ENCODE measurements at places on chromosomes 3 and 15. TPM values are rescaled to one million over a fixed set of nuclear protein-coding genes. Genes with fewer than 3 reads are reported as not detected.

GRCh38 chr3:177162742-177163141, 34.5 kb downstream of the TBL1XR1 start:
- DNase-seq = no peak
- H3K36me3 ChIP-seq = no peaks in the 10 kb centered on the region
- no peaks in the 10 kb centered on the region for H3K27me3 ChIP-seq
- H3K4me3 ChIP-seq = no peak overlapping the region

DNA sequence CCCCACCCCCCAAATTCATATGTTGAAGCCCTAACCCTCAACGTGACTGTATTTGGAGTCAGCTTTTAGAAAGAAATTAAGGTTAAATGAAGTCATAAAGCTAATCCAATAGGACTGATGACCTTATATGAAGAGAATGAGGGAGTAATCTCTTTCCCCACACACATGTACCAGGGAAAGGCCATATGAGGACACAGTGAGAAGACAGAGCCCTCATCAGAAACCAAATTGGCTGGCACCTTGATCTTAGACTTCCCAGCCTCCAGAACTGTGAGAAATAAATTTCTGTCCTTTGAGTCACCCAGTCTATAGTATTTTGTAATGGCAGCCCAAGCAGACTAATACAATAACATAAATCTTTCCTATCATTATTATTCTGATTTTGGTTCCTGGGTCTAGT, 194.7 kb upstream of the NANOGP8 start:
- no peaks in the 10 kb centered on the region for H3K36me3 ChIP-seq
- H3K4me3 ChIP-seq = no peak overlapping the region
- no peaks in the 10 kb centered on the region for H3K4me1 ChIP-seq
- H3K27me3 ChIP-seq = no peaks in the 10 kb centered on the region
- no peak overlapping the region for H3K27ac ChIP-seq
- no peak for DNase-seq

- H3K4me1 ChIP-seq = no peaks in the 10 kb centered on the region
- no peaks in the 10 kb centered on the region for H3K36me3 ChIP-seq
- H3K4me3 ChIP-seq = no peak overlapping the region
Measured at GRCh38 chr3:33490641-33491241, 50.5 kb upstream of the UBP1 start.

GRCh38 chr15:65731926-65732325, 60.2 kb downstream of the DENND4A start:
- DNase-seq = no peak
- H3K27me3 ChIP-seq = no peaks in the 10 kb centered on the region
- H3K4me3 ChIP-seq = no peak overlapping the region
- no peaks in the 10 kb centered on the region for H3K4me1 ChIP-seq

DNA sequence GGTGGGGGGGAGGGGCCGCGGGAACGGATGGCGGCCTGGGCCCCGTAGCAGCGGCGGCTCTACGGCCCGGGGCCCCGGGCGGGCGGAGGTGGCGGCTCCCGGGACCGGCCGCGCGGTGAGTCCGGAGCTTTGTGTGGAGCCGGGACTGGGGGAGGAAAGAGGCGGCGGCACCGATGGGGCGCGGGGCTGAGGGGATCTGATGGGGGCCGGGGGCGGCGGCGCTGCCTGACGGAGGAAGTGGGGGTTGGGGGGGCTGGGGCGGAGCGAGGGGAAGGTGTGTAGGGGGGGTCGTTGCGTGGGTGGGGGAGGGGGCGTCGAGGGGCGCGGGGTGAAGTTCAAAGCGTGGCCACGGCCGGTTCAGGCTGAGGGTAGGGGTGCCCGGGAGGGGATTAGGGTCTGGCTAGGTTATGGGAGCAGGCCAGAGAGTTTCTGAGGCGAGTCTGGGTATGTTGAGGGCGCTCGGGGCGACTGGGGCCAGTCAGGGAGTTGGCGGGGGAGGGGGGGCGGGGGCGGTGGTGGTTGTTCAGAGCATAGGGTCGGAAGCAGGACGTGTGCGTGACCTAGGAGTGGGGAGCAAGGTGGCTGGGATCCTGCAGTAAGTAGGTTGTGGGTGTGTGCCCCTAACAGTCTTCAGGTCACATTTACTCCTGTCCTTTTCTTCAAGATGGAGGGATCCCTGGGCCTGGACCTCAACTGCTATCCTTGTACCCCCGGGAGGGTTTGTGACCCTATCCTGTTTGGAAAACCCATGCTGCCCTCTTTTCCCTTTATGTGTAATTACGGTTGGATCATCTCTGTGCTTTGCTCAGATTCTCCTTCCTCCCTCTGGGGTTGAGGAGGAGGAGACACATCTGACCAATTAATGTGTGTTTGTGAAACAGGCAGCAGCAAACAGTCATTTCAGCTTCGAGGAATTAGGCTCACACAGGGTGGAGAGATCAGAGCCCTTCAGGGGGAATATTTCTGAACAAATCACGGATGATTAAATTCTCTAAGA, 644 bp downstream of the ZNF609 start:
- no peak for DNase-seq
- peak overlapping the region; percentile 62 for H3K4me3 ChIP-seq
- peak overlapping the region; percentile 80 for H3K27ac ChIP-seq
- H3K36me3 ChIP-seq = peaks cover 5% of the 10 kb centered on the region
- no peaks in the 10 kb centered on the region for H3K27me3 ChIP-seq
- H3K4me1 ChIP-seq = peaks cover 66% of the 10 kb centered on the region

DNA sequence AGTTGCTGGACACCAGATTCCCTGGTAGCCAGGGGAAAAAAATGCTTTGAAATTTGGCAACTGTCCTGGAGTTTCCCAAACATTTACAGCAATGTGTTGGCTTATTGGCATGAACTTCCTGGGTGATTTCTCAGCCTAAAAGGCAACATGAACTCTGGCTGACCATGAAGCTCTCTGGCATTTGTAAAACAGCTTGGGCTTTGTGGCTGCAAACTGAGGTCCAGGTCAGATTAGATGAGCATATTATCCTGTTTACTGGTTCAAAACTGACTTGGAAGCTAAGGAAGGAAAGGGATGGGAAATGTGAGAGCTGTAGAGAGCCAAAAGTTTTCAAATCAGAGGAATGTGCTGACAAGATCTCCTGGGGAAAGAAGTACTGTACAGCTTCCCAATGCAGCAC, 139.0 kb downstream of the P3H2 start:
- no peak overlapping the region for H3K27ac ChIP-seq
- no peaks in the 10 kb centered on the region for H3K36me3 ChIP-seq
- no peaks in the 10 kb centered on the region for H3K27me3 ChIP-seq
- no peaks in the 10 kb centered on the region for H3K4me1 ChIP-seq
- H3K4me3 ChIP-seq = no peak overlapping the region

DNA sequence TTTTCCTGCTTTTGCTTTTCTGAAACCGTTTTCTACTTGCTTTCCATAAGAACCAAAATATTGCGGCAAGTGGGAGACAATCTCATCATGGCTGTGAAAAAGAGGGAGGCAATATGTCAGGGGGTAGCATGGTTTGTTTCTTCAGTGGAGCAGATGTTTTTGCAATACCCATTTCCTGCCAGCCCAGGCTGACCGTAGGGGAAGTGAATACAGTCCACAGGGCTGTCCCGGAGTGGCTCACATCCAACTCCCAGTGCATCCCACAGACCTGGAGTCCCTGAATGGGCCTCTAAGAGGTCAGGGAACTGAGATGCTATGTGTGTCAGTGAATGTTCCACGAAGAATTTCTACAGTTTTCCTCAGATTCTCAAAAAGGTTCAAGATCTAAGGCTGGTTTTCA, 69.6 kb downstream of the EPHB1 start:
- no peaks in the 10 kb centered on the region for H3K36me3 ChIP-seq
- H3K27me3 ChIP-seq = no peaks in the 10 kb centered on the region
- H3K4me1 ChIP-seq = no peaks in the 10 kb centered on the region

DNA sequence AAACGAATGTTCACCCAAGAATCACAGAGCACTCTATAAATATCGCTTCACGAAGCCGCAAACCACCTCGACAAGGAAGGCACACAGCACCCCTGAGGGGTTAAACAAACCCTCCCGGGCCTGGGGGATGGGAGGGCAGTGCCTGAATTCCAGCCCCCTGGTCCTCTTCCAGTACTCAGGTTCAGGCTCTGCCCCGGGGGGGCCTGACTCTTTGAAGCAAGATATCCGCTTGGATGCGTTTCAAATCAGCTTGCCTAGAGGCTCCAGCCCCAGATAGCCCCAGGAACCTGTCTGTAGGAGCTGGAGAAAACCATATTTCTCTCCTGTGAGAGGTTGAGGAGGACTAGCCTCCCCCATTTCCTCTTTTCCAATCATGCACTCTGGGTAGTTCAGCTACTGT, 194.7 kb downstream of the WNT5A start:
- H3K27me3 ChIP-seq = no peaks in the 10 kb centered on the region
- no peaks in the 10 kb centered on the region for H3K36me3 ChIP-seq
- no peak overlapping the region for H3K4me3 ChIP-seq
- no peaks in the 10 kb centered on the region for H3K4me1 ChIP-seq

DNA sequence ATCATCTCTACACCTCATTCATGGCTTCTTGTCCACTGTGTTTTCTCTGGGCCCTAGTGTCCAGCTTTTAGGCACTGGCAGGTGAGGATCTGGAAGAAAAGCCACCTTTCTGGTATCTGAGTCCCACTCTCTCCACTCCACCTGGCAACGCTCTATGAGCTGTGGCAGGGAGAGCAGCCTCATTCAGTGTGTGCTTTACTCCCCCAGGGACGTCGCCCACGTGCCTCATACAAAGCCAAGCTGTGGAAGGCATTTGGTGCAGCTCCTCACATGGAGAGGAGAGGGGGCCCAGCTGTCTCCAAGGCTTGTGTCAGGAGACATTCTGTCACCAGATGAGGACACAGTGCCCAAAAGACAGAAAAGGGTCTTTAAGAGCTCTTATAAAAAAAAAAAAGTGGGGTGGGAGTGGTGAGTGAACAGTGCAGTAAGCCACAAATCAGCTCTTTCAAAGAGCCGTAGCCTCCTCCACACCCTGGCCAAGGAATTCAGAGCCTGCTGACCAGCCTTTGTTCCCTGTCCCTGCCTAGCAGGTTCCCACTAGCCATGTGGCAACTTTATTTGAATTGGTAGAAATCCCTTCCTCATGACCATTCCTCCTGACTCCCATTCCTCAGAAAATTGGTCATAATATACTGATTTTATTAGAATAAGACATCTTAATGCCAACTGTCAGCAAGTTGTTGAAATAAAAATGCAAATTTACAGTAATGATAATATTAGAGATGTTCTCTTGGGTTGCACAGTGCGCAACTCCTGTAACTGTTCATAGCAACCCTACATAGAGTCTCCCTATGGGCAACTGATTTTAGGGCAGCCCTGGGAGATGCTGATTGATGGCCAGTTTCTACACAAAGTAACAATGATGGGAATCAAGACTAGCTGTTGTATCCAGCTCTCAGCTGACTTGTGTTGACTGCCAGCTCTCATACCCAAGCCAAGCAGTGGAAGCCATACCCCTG, 29.5 kb downstream of the GALNT15 start:
- DNase-seq = no peak
- H3K36me3 ChIP-seq = no peaks in the 10 kb centered on the region
- no peak overlapping the region for H3K4me3 ChIP-seq
- no peaks in the 10 kb centered on the region for H3K27me3 ChIP-seq

- H3K4me1 ChIP-seq = peaks cover 65% of the 10 kb centered on the region
- peak overlapping the region; percentile 44 for H3K27ac ChIP-seq
- no peak for DNase-seq
- H3K4me3 ChIP-seq = no peak overlapping the region
Measured at GRCh38 chr3:42515976-42516375, 13.5 kb downstream of the VIPR1 start.

GRCh38 chr3:149415484-149415883, 38.0 kb upstream of the TM4SF1 start:
- no peak for DNase-seq
- no peaks in the 10 kb centered on the region for H3K36me3 ChIP-seq
- H3K4me3 ChIP-seq = no peak overlapping the region
- H3K4me1 ChIP-seq = peaks cover 19% of the 10 kb centered on the region
- no peaks in the 10 kb centered on the region for H3K27me3 ChIP-seq
- peak overlapping the region; percentile 72 for H3K27ac ChIP-seq

LRTM1 gene
- not detected for total RNA-seq

RHCG gene
- total RNA-seq = not detected

ADAMTSL3 gene
- total RNA-seq = 26.4 TPM

CAPN3 gene
- 47.2 TPM for total RNA-seq

TMCO5A gene
- total RNA-seq = not detected

SIAH2 gene
- 18.6 TPM for total RNA-seq

GOLGA6L4 gene
- 1.6 TPM for total RNA-seq

MAP1A gene
- total RNA-seq = 7.1 TPM

SLC9C1 gene
- total RNA-seq = not detected

PCLAF gene
- 4.5 TPM for total RNA-seq

GLDN gene
- total RNA-seq = 34.5 TPM

Data from lower lobe of right lung (tissue), 2 donors.